Osteocyte (in vitro differentiated cells): ENCODE measurements at places on chromosomes 5 and 9. TPM values are rescaled to one million over a fixed set of nuclear protein-coding genes. Genes with fewer than 3 reads are reported as not detected.

DNA sequence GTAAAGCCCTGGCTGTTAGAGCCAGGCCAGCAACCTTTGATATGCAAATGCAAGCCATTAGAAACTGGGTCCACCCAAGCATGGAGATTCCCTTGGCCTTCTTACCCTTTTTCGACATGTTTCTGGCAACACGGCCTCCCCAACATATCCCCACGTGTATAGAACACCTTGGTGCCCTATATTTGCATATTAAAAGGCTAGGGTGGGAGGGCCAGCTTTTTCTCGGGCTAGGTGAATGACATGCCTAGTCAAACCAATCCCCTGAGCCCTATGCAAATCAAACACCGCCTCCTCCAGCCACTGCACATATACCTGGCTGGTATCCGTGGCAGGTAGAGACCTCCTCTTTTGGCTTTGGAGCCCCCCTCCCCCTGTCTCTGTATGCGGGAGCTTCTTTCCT is 55.6 kb upstream of the ZFR start:
- peaks cover 25% of the 10 kb centered on the region for H3K4me1 ChIP-seq
- peaks cover 12% of the 10 kb centered on the region for H3K27me3 ChIP-seq
- DNase-seq: no peak
- no peak overlapping the region for H3K4me3 ChIP-seq
- no peaks in the 10 kb centered on the region for H3K36me3 ChIP-seq

DNA sequence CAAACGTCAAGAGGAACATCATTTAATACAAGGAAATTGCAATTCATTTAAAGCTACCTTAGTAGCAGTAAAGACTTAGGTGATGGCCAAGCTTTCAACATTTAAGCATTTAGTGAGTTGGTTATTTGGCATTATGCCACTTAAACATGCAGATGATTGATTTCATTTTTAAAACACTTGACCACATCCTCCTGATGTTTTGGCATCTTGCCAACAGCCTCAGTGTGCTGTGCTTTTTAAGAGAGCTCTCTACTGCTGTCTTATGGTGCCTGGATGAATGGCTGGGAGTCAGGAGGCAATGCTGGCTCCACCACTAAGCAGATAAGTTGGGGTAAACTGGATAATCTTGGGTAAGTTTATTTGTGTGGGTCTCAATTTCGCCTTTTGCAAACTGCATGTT is 364.5 kb downstream of the MAN2A1 start:
- H3K36me3 ChIP-seq: no peaks in the 10 kb centered on the region
- no peaks in the 10 kb centered on the region for H3K27me3 ChIP-seq
- H3K27ac ChIP-seq: no peak overlapping the region
- H3K4me3 ChIP-seq: no peak overlapping the region

SPATA31A3 gene
- total RNA-seq: not detected in 2 replicates

GRCh38 chr9:105330755-105331154 is 86.3 kb downstream of the SLC44A1 start:
- H3K27ac ChIP-seq: no peak overlapping the region
- H3K27me3 ChIP-seq: no peaks in the 10 kb centered on the region
- H3K4me1 ChIP-seq: peaks cover 16% of the 10 kb centered on the region

GRCh38 chr5:53133020-53133419 is 23.5 kb upstream of the MOCS2 start:
- no peak overlapping the region for H3K27ac ChIP-seq
- DNase-seq: no peak
- no peaks in the 10 kb centered on the region for H3K27me3 ChIP-seq
- H3K4me1 ChIP-seq: peaks cover 17% of the 10 kb centered on the region

DNA sequence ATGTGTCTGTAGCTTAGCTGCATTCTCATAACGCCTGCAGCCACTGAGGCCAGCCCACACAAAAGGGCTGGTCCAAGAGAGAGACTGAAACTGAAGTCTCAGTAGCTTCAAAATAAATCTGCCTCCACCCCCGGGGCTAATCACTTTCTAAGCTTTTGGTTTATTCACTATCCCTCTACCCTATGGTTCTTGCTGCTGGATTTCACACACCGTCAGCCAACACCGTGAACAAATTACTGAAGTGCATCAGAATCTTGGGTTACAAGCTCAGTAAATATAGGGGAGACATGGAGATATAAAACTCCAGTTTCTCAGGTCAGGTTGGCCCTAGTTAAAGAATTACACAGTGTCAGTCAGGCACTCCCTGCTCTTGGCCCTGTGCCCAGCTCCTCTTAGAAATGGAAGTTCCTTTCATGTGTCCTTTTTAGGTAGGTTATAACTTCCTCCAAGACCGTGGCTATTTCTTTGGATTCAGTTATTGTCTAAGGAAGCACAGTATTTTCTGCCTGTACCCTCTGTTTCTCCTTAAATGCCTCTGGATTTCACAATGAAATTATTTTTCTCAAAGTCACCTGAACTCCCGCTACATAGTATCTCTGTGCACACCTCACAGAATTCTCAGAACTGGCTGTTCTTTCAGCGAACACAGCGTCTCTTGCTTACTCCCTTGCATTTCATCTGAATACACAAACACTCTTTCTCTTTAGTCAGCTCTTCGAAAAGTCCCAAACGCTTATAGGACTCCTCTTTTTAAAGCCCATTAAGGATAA is 112.5 kb downstream of the FAM174A start:
- peaks cover 11% of the 10 kb centered on the region for H3K27me3 ChIP-seq
- DNase-seq: no peak
- H3K4me1 ChIP-seq: no peaks in the 10 kb centered on the region

CORO2A gene
- total RNA-seq: 1.6 and 1.8 TPM in 2 replicates

GRCh38 chr9:97704345-97704677 is 7.2 kb upstream of the XPA start:
- H3K4me1 ChIP-seq: peaks cover 8% of the 10 kb centered on the region
- DNase-seq: no peak
- H3K27me3 ChIP-seq: peaks cover 34% of the 10 kb centered on the region
- no peak overlapping the region for H3K27ac ChIP-seq

GRCh38 chr5:111004291-111004690 is 67.2 kb upstream of the TSLP start:
- H3K27me3 ChIP-seq: peaks cover 11% of the 10 kb centered on the region
- no peak overlapping the region for H3K27ac ChIP-seq
- DNase-seq: no peak
- no peak overlapping the region for H3K4me3 ChIP-seq
- H3K4me1 ChIP-seq: no peaks in the 10 kb centered on the region

CNOT8 gene
- 49.2 and 61.1 TPM in 2 replicates for total RNA-seq

GRCh38 chr5:147081311-147081764 is 153.5 kb upstream of the STK32A start:
- H3K27ac ChIP-seq: no peak overlapping the region
- DNase-seq: no peak
- H3K36me3 ChIP-seq: no peaks in the 10 kb centered on the region
- H3K4me3 ChIP-seq: no peak overlapping the region
- H3K4me1 ChIP-seq: no peaks in the 10 kb centered on the region

DNA sequence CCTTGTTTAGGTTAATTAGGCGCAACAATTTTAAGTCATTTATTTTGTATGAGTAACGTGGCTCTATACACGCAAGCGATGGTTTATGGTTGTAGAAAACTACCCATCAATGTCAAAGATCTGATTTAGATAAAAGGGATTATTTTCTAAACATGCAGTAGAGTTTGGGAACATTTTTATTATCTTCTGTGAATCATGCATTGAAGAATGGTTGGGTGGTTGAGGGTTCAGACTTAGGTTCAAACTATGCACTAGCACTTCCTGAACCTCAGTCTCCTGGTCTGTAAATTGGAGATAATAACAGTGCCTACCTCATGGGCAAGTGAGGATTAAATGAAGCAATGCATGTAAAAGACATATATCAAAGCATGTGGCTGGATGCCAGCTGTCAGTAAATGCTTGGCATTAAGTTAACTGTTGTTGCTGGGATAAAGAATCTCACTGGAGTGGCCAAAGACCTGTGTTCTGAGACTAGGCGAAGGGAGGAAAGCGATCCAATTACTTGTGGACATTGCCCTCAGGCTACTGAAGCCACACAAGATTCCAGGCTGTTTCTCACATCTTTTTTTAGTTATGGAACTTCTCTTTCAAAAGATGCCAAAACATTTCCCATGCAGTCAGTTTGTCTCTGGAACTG is 1.1 kb upstream of the OTULINL start:
- H3K27ac ChIP-seq: no peak overlapping the region
- peaks cover 18% of the 10 kb centered on the region for H3K4me1 ChIP-seq
- no peak for DNase-seq
- H3K4me3 ChIP-seq: peak overlapping the region; percentile 68
- peaks cover 58% of the 10 kb centered on the region for H3K27me3 ChIP-seq
- no peaks in the 10 kb centered on the region for H3K36me3 ChIP-seq

GRCh38 chr9:69805962-69806515 is 14.6 kb upstream of the CFAP95 start:
- no peaks in the 10 kb centered on the region for H3K27me3 ChIP-seq
- no peaks in the 10 kb centered on the region for H3K36me3 ChIP-seq

SPATA31D1 gene
- not detected in 2 replicates for total RNA-seq

GRCh38 chr9:113677057-113677456 is 199.1 kb upstream of the ZNF618 start:
- H3K27ac ChIP-seq: no peak overlapping the region
- DNase-seq: no peak
- H3K4me1 ChIP-seq: peaks cover 16% of the 10 kb centered on the region
- peaks cover 15% of the 10 kb centered on the region for H3K27me3 ChIP-seq

GRCh38 chr9:129333617-129334104 is 155.6 kb upstream of the IER5L start:
- DNase-seq: no peak
- H3K36me3 ChIP-seq: no peaks in the 10 kb centered on the region
- peak overlapping the region; percentile 5 for H3K4me3 ChIP-seq
- H3K4me1 ChIP-seq: peaks cover 62% of the 10 kb centered on the region
- peak overlapping the region; percentile 97 for H3K27ac ChIP-seq

DNA sequence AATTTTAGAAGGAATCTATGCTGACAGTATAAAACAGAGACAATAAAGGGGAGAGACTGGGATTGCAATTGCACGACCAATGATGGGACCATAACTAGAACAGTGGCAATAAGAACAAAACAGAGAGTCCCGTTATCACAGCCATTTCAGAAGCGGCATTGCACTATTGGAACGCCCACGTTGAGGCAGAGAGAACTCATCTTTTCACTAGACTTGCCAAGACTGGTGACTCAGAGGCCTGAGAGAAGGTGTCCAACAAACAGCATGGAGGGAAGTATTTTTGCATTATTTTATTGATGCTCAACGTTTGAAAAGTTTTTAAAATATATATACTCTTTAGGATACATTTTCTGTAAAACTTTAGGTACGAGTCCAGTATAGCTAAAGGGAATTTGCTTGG is 737.7 kb downstream of the TLE1 start:
- H3K27ac ChIP-seq: no peak overlapping the region
- no peaks in the 10 kb centered on the region for H3K36me3 ChIP-seq

- H3K4me3 ChIP-seq: no peak overlapping the region
- peaks cover 42% of the 10 kb centered on the region for H3K27me3 ChIP-seq
- H3K27ac ChIP-seq: no peak overlapping the region
- peaks cover 10% of the 10 kb centered on the region for H3K4me1 ChIP-seq
- DNase-seq: no peak
- no peaks in the 10 kb centered on the region for H3K36me3 ChIP-seq
These were observed 6.8 kb upstream of the TIFAB start for GRCh38 chr5:135458921-135459331.

- no peak overlapping the region for H3K4me3 ChIP-seq
- no peak for DNase-seq
- no peaks in the 10 kb centered on the region for H3K27me3 ChIP-seq
- H3K36me3 ChIP-seq: no peaks in the 10 kb centered on the region
- peaks cover 26% of the 10 kb centered on the region for H3K4me1 ChIP-seq
- no peak overlapping the region for H3K27ac ChIP-seq
These were observed 6.4 kb upstream of the DAB2IP start for GRCh38 chr9:121645003-121645402.

GRCh38 chr5:40521925-40522324 is 157.8 kb upstream of the PTGER4 start:
- no peak for DNase-seq
- H3K4me1 ChIP-seq: peaks cover 13% of the 10 kb centered on the region

RECK gene
- 25.7 and 27.1 TPM in 2 replicates for total RNA-seq

GRCh38 chr5:172370648-172371545 is 83.4 kb downstream of the SH3PXD2B start:
- H3K27ac ChIP-seq: no peak overlapping the region
- H3K4me1 ChIP-seq: no peaks in the 10 kb centered on the region
- no peak overlapping the region for H3K4me3 ChIP-seq
- DNase-seq: no peak
- H3K27me3 ChIP-seq: no peaks in the 10 kb centered on the region

GRCh38 chr9:133767625-133768024 is 29.5 kb upstream of the SARDH start:
- H3K4me1 ChIP-seq: peaks cover 5% of the 10 kb centered on the region
- H3K27me3 ChIP-seq: no peaks in the 10 kb centered on the region

- H3K36me3 ChIP-seq: no peaks in the 10 kb centered on the region
- H3K27me3 ChIP-seq: no peaks in the 10 kb centered on the region
- DNase-seq: no peak
- H3K27ac ChIP-seq: no peak overlapping the region
- H3K4me1 ChIP-seq: no peaks in the 10 kb centered on the region
These were observed 41.2 kb upstream of the FAM174A start for GRCh38 chr5:100493996-100494395.

GRCh38 chr9:117546894-117547678 is 132.2 kb upstream of the ASTN2 start:
- no peak overlapping the region for H3K27ac ChIP-seq
- no peaks in the 10 kb centered on the region for H3K36me3 ChIP-seq
- no peak for DNase-seq
- H3K4me3 ChIP-seq: no peak overlapping the region

GRCh38 chr9:36798350-36799065 is 225.8 kb downstream of the MELK start:
- H3K36me3 ChIP-seq: no peaks in the 10 kb centered on the region
- no peak overlapping the region for H3K27ac ChIP-seq
- H3K27me3 ChIP-seq: peaks cover 28% of the 10 kb centered on the region
- H3K4me1 ChIP-seq: peaks cover 2% of the 10 kb centered on the region
- no peak overlapping the region for H3K4me3 ChIP-seq
- DNase-seq: no peak

SPINK13 gene
- total RNA-seq: not detected in 2 replicates

ARID3C gene
- not detected in 2 replicates for total RNA-seq

PALM2AKAP2 gene
- 24.2 and 25.3 TPM in 2 replicates for total RNA-seq

DNA sequence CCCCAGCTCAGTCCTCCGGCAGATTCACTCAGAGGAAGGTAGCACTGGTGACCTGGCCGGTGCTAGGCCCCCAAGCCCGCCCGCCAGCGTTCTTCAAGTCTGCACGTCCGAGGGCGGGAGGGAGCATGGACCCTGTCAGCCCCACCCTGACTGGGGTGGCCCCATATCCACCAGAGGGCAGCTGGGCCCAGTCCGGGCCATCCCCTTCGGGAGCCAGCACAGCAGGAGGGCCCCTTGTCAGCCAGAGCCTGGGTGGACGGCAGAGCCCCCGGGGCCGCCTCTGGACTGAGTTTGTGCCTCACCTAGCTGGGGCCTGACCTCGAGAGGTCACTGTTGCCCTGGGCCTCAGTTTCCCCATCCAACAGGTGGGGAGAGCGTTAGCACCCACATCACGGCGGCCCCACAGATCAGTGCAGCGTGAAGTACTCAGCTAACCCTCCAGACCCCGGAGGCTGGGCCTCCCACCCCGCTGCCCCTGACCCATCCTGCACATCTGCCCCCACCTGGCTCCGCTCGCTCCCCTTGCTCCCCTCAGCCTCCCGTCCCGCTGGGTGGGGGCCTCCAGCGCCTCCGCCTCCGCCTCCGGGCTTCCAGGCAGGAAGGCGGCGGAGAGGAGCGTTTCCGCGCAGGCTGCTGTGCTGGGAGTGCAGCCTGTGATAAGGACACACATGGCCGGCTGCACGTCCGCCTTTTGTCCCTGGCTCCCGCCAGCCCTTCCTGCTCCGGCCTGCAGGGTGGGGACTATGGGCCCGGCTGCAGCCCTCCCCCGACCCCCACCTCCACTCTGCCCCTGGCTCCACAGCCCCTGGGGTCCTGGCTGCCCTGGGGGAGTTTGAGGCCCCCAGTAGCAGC is 16.6 kb upstream of the EGFL7 start:
- no peaks in the 10 kb centered on the region for H3K27me3 ChIP-seq
- no peak overlapping the region for H3K4me3 ChIP-seq
- H3K4me1 ChIP-seq: peaks cover 10% of the 10 kb centered on the region
- H3K27ac ChIP-seq: no peak overlapping the region
